ENCODE measurements at places on chromosomes 1 and 21.

DNA sequence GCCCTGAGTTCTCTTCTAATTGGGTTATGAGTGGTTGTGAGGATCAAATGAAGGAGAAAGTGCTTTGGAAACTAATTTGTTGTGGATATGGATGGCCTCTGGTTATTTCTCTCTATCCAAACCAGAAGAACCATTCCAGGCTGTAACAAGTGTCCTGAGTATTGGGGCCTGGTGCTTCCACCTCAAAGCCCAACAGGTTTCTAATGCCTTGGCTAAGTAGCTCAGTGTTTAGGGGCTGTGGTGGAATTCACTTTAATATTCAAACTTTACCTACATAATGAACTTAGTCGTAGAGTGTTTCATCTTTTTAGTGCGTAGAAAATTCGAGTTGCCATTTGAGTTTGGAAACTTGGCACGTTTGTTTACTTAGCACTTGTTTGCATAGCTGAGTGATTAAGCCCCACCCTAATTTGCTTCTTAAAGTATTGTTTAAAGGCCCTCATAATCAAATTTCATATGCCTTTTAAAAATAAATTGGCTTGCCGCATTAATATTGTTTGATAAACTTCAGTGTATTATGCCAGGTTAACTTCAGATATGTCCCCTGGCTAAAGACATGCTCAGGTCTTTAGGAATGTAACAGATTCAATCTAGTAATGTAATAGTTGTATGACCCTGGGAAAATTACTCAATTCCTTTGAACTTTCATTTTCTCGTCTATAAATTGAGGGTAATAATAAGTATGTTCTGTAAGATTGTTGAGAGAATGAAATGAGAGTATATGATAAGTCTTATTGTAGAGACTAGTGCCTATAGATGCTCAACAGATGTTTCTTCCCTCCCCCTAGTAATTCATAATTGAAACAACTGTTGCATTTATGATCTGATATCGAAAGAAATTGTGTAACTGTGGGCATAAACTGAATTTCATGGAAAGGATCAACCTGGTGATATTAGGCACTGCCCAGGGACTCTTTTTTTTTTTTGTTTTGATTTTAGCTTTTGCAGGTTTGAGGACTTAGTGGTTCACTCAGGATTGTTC lies 1.6 kb downstream of the AGO4 start:
- DNase-seq, result no peak

GRCh38 chr1:226749467-226749866 lies 10.4 kb upstream of the ITPKB start:
- no peak for DNase-seq

DNA sequence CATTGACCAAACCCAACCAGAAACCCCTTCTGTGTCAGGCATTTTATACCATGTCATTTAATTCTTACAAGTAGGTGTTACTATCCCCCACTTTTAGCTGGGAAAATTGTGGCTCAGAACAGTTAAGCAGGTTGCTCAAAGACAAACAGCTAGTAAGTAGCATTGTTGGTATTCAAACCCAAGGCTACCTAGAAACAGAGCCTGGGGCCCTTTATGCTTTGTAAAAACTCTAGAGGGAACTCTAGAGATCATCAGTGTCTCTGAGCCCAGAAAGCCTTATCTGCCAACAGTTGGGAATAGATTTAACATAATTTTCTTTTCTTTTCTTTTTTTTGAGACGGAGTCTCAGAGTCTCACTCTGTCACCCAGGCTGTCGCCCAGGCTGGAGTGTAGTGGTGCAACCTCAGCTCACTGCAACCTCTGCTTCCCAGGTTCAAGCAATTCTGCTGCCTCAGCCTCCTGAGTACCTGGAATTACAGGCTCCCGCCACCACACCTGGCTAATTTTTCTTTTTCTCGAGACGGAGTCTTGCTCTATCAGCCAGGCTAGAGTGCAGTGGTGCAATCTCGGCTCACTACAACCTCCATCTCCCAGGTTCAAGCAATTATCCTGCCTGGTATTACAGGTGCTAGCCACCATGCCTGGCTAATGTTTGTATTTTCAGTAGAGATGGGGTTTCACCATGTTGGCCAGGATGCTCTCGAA lies 48.5 kb upstream of the OSBPL9 start:
- DNase-seq, result no peak

DNA sequence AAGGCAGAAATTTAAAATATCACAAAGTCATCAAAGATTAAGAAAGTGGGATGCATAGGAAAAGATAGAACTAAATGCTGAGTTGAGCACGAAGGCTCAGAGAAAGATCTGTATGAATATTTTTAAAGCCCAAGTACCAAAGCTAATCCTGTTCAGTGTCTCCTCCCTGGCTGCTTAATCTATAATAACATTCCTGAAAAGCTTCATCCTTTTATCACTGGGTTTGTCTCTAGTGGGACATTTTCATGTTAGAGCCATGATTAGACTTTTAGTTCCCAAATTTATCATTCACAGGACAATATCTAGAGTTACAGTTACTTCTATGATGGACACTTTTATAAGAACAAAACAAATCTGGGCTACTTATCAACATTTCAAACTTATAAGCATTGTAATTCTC lies 38.6 kb downstream of the TNFSF18 start:
- DNase-seq, result no peak

DNA sequence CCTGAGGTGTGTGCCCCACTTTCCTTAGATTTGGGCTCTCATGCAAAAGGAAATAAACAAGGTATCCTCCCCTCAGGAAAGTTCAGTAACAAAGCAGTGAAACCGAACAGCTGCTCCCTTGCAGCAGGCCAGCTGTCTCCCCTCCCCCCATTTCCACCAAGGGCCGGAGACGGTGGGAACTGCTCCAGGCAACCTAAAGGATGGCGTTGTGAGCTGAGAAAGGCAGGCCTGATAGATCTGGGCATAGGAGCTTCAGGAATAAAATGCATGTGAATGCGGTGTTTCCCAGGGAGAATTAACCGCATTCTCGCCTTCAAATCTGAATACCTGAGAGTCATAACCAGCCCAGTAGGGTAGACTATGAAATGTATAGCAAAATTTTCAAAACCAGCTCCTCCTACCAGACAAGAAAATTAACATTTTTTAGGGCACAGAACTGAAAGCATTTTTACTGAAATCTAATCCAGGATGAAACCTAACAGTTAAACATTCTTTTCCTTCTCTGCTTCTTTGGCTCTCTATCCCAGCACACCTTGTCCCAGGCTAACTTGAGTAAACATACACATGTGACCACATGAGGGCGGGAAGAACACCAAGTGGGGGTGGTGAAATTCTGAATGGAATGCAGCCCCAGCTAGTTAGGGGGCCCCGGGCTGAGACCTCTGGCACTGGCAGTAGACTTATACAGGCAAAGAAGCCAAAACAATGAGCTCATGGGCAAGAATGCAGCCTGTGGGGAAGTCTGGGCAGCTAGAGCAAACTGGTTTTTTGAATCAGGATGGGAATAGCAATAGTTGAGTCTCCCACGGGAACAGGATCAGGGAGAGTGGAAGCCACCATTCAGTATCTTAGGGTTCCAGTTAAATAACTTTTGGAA lies 11.5 kb downstream of the MCL1 start:
- DNase-seq, result peak; percentile 72

DNA sequence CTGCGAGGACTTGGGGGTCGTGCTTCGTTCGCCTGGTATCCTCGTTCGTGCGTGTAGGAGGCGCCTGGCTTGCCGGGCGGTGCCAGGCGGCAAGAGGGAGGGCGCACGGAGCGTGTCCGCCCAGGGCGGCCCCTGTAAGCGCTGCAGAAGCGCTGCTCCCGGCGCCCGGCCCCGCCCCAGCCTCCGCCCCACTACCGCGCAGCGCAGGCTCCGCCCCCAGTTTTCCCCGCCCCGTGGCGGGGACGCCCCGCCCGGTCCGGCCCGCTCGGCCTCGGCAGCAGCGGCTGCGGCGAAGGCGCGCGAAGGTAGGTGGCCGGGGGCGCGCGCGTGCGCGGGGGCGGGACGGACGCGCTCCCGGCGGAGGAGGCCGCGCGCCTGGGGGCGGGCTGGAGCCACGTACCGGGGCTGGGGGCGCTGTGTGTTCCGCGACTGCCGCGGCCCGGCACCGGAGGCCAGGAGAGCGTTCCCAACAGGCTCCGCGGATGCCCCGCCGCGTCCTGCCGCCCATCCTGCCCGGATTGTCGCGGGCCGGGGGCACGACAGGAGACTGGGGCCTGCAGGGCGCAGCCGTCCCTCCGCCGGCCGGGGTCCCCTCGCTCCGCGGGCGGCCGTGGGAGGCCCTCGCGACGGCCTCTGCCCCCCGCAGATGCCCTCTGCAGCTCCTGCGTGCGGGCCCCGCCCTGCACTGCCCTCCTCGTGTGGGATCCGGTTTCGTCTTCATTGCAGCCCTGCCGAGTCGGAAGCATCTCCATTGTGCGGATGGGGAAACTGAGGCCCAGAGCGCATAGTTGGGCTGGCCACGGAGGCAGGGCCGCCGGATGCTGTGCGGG lies 7.7 kb upstream of the CROCC start:
- DNase-seq, result peak; percentile 95

DNA sequence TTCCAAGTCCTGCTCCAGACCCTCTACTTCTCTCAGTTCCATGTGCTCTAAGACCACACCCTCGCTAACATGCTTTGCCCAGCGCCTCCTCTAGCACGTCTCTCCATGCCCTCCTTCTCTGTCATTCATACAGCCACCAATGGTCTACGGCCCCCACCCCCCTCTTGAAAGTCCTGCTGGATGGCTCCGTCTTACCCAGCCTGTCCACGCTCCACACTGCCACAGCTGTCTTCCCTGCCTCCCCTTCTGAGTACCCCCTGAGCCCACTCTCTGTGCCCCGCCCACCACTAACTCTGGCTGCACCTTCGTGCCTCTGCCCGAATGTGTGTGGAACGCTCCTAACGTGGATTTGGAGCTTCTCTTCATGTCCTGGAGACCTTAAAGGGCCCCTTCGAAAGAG lies 244.6 kb downstream of the TRABD2B start:
- no peak for DNase-seq

DNA sequence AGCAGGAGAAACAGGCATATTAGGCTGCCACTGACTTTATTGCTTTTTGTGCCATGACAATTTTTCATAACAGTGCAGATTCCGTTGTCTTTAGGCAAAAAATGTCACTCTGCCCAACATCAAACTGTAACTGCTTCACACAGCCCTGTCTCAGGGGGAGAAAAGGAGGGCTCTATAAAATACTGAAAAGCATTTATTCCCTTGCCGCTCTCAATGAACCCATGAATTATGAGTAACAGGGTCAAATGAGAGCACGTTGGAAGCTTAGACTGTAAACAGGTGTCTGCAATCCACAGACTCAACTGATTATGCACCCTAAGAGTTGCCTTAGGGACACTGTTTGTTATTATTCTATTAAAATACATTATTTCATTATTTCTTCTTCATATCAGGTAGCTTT lies 292.1 kb upstream of the FMN2 start:
- no peak for DNase-seq

DNA sequence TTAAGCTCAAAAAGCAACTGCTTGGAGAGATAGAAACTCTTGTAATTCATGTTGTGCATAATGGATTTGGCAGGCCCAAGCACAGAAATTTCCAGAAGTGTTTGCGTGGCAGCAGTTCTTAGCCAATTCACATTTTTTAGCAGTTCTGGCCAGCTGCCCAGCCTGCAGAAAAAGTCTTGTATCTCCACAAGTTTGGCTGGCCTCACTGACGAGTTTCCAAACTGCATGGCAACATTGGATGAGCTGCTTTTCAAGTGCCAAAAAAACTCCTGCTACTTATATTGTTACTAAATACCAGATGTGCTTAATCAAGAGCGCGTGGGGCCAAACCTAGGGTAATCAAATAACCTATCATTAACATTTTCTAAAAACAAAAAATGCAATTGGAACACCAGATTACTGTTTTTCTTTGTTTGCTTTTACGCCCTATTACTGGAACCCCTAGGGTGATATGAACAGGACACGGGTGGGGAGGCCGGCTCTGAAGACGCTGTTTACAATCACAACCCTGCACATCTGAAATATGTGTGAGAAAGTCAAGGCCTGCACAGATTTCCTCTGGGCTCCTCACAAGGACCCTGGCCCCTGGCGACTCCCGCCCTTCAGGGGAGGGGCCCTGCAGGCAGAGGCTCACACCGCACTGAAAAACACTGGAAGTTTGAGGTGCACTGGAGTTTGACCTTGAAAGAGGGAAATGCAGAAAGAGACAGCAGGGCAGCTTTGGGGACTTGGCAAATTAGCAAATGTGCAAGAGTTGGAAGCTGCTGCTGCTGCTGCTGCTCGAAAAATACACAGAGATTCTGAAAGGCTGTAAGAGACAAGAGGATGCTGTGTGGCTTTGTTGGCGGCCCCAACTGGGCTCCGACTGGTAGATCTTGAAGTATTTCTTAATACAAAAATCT lies 55.2 kb upstream of the TARBP1 start:
- no peak for DNase-seq

GRCh38 chr1:194723067-194723466 lies 1536.7 kb upstream of the B3GALT2 start:
- DNase-seq, result no peak

DNA sequence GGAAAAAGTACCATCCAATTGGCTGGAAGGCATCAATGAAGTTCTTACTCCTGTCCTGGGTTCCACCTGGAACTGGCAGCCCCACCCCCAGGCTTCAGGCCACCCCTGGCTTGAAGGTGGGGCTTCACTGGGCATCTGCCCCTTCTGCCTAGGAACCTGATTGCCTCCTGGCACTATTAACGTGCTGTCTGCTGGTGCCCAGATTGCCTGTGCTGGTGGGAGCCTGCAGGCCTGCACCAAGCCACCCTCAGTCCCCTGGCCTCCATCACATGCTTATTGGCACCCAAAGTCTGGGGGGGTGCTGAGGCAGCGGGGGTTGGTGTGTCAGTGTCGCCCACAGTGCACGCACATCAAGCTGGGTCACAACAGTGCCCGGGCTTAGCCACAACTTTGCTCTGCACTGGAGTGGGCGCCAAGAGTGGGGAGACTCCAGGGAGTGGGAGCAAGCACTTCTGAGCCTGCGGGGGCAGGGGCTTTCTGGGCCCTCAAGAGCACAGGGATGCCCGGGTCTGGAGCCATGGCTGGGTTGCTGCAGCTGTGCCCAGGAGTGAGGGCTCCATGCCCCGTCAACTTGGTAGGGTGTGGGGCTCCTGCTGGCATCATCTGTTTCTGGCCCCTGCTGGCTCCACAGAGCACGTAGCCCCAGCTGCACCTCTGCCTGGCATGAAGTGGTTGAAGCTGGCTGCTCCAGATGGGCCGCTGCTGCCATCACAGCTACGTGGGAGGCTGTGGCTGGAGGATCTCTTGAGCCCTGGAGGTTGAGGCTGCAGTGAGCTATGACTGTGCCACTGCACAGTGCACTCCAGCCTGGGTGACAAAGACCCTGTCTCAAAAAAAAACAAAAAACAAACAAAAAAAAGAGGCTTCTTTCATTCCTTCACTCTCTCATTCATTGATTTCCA lies 4.1 kb upstream of the LSM10 start:
- no peak for DNase-seq

GRCh38 chr1:15592285-15592684 lies 7.4 kb upstream of the AGMAT start:
- no peak for DNase-seq

GRCh38 chr21:21345296-21345695 lies 347.1 kb downstream of the NCAM2 start:
- DNase-seq, result no peak

- peak; percentile 28 for DNase-seq
These were observed 11.0 kb downstream of the TP53BP2 start for GRCh38 chr1:223834660-223835263.

- DNase-seq, result no peak
These were observed 3.3 kb upstream of the TMEM240 start for GRCh38 chr1:1543706-1544099.
